ENCODE measurements at places on chromosomes 12 and 14.

DNA sequence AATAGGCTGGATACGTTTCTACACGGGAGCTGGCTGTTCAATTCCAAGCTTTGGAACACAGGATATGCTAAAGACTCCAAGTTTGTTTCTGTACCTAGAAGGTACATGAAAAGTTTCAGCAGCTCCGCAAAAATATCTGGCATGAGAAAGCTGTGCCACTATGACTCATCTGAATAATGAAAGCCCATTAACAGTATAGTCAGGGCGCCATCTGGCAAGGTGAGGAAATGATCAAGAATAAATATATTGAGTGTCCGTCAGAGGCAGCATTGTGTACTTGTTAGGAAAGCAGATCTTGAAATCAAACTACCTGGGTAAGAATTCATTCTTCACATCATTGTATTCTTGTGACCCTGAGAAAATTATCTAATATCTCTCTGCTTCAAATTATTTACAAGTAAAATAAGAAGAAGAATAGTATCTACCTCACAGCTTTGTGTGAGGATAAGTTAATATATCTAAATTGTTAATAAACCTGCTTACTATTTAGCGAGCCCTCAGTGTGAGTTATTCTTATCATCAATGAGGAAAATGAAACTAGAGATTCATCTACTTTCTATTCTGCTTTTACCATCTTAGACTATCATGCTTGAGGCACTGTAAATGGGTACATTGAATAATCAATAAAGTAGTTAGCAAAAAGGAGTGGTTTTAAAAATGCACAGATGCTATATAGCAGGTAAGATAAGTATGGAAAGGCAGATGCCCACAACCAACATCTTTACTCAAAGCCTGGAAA is 53.5 kb downstream of the FSCB start:
- DNase-seq = no peak

GRCh38 chr14:75875958-75876357 is 105.8 kb downstream of the TGFB3 start:
- DNase-seq = no peak

- DNase-seq = no peak
These were observed 68.1 kb downstream of the ITPK1 start for GRCh38 chr14:93047661-93048060.

DNA sequence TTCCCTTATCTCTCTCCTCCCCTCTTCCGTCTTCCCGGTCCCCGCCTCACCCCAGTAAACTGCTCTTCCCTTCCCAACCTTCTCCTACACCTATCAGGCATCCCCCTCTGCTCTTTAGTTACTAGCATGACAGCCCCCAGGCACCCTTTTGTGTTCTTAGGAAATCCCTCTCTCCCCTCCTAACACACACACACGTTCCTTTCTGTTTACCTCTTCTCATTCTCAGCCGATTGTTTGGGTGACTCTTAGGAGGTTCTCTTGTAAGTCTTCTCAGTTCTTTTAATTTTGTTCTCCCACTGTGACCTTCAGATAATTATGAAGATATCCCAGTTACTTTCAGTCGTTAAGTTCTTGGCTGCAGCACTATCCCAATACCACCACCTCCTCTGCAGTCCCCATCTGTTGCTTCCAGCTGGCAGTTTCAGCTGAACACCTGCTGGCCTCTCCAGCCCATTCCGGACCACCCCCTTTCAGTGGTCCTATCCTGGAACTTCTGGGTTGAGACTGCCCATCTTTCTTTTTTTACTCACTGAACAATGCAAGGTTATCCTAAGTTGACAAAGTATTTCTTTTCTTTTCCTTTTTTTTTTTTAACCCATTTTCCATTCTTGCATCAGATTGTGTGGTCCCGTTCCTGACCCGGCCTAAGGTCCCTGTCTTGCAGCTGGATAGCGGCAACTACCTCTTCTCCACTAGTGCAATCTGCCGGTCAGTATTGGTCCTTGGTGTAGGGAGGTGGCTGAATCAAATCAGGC is 711 bp downstream of the MARS1 start:
- DNase-seq = no peak

DNA sequence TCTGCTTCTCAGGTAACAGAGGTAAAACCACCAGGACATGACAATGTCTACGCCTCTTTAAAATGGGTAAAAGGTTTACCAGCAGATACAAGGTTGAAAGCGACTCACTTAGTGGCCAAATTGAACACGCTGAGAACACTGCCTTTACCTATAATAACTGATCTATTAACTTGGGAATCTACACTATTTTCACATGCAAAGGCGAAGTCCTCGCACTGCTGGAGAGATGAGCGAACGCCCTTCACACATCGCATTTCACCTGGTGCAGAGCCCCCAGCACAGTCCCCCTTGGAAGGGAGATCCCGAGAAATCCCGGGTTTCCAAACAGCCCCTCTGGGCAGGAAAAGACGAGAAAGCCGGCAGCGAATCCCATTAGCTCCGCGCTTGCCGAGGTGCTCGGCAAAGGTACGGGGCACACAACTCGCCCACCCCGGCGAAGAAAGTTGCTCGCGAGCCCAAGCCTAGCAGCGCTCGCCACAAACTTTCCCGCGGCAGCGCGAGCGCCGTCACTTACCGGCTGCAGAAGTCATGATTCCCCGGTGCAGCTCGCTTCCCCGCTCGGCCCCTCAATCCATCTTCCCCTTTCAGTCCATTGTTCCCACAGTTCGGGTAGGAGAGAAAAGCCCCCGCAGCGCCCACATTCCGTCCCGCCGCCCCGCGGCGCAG is 423 bp downstream of the FGD6 start:
- DNase-seq = no peak

DNA sequence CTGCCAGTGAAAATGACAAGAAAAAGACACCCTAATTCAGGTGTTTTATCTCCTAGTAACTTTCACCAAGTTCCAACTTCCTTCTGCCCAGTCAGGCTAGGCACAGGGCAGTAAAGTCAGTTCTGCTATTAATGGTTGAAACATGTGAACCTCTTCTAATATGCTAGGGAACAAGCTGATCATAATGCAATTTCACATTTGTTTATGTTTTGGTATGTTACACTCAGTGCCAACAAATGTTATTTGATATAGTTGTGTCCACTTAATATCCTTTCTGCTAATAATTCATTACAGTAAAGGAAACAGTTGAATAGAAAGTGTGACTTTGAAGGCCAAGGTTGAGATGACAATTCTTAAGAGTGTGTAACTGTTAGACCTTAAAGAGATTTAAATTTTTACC is 17.2 kb downstream of the NT5DC3 start:
- no peak for DNase-seq

DNA sequence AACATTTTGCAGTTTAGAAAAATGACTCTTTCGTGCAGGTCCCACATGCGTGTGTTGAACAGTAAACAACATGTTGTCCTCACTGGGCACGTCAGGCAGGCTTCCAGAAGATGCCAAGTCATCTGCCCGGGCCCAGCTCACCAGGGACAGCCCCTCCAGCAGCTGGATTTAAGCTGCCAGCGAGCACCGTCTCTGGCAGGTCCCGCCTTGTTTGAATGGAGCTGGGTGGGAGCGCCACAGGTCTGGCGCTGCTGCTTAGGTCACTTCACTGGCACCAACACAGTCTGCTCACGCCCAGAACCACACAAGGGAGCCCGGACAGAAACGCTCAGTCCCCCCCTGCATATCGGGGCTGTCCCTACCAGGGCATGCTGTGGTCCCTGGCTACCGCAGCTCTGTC is 33.1 kb upstream of the MMP17 start:
- no peak for DNase-seq

DNA sequence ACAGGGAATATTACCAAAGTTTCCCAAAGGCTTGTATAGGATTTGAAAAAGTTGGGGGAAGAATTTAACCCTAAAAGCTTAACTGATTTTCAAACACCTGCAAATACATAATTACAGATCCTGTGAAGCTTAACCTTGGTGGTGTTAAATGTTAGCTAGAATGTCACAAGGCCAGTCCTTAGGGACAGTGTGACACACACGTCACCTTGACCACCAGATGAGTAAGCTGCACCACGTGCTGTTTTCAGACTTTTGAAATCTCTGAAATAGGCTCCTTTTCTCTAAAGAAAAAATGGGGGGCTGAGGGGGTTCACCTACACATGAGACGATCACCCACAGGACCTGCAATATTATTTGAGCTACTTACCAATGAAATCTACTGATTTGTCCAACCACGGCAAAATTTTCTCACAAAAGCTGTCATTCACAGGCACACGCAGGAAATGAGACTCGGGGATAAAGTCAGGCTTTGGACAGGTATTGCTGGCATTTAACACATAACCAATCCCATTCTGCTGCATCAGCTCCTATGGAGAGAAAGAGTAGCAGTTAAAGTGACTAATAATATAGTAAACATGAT is 75.9 kb downstream of the DUSP16 start:
- no peak for DNase-seq

- DNase-seq = no peak
These were observed 13.5 kb upstream of the KRT73 start for GRCh38 chr12:52631676-52632459.

- peak; percentile 46 for DNase-seq
These were observed 610 bp downstream of the C14orf132 start for GRCh38 chr14:96039633-96040311.

DNA sequence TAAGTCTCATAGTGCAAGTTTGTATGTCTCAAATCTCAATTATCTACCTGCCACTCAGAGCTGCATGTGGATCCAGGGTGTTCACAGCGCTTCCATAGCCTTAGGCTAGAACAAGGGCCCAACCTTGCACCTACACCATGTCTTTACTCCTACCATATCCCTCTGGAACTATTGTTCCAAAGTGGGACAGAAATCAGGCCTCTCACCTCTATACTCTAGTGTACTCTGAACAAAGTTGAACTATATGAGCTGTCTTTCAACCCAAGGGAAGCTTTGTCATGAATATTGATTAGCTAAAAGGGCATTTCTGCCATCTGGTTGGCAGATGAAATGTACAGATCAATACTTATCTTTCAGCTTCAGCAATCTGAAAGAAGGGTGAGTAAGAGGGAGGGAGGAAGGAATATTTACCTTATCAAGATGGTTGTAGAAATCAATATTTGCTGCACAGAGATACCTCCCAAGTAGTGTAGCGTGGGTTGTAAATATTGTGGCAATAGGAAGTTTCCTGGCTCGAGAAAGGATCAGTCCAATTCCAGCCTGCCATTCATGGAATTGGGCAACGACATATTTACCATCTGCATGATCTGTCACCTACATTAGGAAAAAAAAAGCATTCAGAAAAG is 30.8 kb downstream of the GYS2 start:
- DNase-seq = no peak

DNA sequence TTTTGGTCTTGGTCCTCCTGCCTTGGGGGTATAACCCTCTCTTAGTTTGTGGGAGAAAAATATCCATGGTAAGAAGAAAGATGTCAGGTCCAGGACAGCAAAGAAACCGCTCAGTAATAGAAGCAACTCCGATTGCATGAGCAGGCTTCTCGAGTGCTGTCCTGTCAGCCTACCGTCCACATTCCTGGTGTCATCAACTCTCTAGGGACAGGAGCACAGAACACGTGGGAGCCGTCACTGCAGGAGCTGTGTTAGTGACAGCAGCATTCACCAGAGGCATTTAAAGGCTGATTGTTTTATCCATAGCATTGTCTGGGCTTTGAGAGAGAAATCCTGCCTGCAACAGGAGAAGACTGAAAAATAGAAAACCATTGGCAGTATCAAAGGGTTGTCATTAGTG is 244.2 kb downstream of the CACNA1C start:
- DNase-seq = no peak

- peak; percentile 30 for DNase-seq
These were observed 31.5 kb downstream of the TMEM63C start for GRCh38 chr14:77212943-77213678.

GRCh38 chr12:50351120-50352043 is 45.0 kb downstream of the FAM186A start:
- no peak for DNase-seq

- DNase-seq = no peak
These were observed 5.8 kb downstream of the PHB2 start for GRCh38 chr12:6964605-6965025.

DNA sequence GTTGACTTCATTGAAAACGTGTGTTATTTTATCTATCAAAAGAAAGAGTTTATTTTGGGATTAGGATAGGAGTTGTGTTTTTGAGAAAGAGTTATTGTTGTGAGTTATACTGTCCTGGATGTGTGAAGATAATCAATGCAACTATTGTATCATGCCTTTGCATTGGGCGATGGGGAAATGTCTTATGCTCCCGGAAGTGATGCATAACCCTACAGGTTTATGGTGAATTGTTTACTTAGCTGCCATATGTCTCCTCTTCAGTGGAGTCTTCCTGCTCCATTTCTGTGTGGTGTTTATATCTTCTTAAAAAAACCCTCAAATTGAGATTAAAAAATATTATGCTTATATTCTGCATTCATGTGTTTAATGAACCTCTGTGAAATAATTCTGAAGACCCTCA is 6.5 kb downstream of the PDE3A start:
- no peak for DNase-seq

- no peak for DNase-seq
These were observed 339.7 kb upstream of the FLRT2 start for GRCh38 chr14:85190251-85190650.

- no peak for DNase-seq
These were observed 34.9 kb downstream of the CREBL2 start for GRCh38 chr12:12646483-12647072.

DNA sequence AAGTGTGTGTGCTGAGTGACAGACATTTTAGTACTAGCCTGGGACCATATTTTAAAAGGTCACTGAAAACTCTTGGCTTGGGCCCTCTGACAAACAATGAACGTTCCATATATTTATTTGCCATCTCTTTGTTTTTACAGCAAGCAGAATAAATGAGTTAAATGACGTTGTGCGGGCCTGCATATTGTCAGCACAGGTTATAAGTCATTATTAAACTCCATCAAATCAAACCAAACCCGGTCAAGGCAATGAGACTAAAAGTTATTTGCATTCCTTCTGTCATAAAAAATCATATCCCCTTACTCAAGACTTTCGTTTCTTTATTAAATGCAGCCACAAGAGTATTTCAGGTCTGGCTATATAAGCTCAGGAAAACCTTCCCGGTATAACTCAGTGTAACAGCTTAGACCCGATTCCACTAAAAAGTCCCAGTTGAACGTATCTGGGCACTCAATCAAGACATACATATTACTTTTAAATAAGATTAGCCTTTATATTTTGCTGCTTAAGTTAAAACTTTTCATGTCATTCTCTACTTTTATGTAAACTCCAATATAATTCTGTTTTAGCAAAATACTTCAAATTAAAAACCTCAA is 84.9 kb downstream of the DICER1 start:
- no peak for DNase-seq

DNA sequence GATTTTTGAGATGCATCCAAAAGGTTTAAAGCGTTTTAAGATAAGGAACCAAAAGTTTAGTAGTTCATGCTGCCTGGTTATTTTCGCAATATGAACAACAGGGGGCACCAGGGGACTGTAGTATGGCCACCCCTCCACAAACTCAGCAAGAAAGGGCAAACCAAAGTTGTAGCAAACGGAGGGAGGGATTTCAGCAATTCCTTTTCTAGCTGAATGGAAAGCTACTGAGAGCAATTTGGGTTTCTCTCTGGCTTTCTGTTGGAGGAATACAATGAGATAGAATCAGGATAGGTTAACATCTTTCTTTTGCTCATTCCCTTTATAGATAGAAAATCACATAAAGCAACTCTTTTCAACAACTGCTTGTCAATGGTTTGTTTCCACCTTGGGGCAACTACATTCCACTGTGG is 62.5 kb downstream of the DRAM1 start:
- DNase-seq = peak; percentile 68
